ENCODE measurements at places on chromosomes 4 and X.

- no peak for DNase-seq
These were observed 94.6 kb upstream of the GALNT7 start for GRCh38 chr4:173073939-173074500.

GRCh38 chr4:108902769-108903168, 139.9 kb upstream of the ETNPPL start:
- DNase-seq: no peak

- no peak for DNase-seq
These were observed 1.9 kb downstream of the DCAF12L2 start for GRCh38 chrX:126164226-126164625.

DNA sequence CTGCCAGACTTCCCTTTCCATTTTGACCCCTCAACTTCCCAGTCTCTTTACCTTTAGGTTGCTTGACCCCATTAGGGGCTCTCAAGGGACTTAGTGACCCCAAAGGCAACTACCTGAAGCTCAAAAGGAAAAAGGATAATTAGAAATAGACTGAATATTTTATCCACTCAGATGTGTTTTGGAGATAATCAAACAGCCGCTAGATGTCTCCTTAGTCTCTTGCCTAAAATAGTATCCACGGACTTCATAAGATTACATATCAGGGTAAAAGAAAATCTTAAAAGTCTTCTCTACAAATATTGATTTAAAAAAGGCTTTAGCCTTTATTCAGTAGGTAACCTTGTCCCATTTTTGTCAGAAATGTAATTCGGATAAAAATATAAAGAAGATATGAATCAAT, 21.0 kb upstream of the RHOXF2 start:
- DNase-seq: no peak

DNA sequence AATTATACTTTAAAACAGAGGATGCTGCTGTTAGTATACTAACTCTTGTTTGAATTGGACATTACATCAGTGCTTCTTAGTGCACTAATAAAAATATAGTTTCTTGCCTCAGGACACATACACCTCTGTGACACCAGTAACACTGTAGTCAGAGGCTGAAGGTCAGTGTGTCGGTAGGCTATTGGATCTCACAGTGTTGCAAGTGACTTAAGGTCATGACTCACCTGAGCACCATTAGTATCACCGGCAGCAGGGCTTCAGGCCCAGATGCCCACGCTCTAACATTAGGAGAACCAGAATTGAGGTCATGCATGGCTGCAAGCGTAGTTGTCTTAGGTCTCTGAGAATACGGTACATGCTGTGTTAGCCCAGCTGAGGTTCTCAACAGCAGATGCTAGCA, 15.2 kb downstream of the ETDC start:
- DNase-seq: no peak

DNA sequence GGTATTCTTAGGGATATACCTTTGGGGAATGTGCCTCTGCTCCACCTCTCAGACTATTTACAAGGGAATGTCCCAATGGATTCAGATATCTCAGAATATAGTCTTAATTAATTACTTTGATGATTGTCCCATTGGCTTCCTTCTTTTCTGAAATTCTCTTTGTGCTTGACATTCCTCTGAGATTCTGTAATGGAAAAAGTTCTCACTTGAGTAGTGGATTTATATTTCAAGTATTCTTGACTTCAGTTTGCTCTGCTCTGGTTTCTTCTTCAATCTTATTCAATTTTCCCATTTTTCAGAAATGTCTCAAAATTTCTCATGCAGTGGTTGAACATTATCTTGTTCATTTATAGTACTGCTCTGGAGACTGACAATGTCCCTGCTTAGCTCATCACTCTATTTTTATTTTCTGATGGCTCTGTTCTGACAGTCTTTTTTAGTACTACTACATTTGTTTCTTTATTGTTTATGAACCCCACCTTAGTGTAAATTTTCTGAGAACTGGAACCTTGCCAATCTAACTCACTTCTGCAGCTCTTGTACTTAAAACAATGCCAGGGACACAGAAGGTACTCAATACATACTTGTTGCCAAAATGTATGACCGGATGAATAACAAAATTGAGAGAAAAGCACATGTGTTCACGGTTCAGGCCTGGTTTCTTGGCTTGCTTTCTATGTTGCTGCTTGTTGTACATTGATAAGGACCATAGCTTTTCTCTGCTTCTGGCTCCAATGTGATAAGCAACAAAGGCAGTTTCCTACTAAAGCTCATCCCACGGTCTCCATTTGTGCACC, 471.7 kb downstream of the GASK1B start:
- no peak for DNase-seq

DNA sequence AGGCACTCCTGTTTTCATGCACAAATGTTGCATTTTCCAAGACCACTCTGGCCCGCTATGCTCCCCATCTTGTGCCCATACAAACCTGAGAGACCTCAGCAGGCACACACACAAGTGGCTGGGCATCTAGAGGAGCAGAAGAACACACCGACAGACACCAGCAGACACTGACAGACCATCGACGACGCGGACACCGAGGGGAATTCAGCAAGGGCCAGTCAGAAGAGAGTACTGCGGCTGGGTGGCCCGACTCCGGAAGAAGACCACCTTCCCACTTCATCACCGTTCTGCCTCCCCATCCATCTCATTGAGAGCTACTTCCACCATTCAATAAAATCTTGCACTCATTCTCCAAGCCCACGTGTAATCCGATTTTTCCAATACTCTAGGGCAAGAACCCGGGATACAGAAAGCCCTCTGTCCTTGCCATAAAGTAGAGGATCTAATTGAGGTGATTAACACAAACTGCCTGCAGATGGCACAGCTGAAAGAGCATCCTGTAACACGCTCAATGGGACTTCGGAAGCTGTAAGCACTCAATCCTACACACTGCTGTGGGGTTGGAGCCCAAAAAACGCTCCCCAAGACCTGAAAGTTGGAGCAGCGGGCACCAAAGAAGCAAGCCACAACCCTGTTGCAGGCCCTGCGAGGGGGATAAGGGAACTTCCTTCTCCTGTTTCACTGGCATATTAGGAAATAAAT, 780.9 kb downstream of the ARAP2 start:
- DNase-seq: no peak

DNA sequence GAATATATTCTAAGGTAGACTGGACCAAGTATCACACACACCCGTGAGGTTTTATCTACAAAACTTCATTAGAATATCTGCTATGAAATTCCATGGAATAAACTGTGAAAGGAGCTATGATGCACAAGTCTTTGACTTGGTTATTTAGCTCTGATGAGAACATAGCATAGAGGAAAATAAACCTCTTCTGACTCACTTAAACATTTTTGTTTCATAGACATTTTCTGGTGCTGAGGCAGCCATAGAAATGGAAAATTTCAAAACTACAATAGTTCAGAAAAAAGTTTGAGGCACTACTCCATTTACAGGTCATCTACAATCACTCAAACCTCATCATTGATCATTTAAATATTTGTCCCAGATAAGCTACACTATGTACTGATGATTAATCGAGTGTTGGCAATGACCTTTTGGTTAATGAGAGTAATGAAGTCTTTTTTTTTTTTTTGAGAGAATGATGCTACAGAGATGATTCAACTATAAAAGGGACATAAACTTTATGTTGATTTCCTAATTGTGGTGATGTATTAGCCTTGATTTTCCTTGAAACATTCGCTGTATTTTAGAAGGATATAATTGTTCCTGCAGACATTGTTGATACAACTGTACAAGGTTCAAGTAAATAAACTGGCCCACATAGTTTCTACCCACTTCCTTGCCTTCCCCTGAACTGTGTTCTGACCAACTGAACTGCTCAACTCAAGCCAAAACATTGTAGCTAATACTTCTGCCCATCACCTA, 77.5 kb downstream of the AREG start:
- no peak for DNase-seq

- DNase-seq: no peak
These were observed 417.4 kb upstream of the FAT1 start for GRCh38 chr4:187141101-187141500.

- DNase-seq: no peak
These were observed 34.2 kb upstream of the CSN1S1 start for GRCh38 chr4:69896530-69897116.

GRCh38 chrX:131763674-131764073, 219.8 kb downstream of the OR13H1 start:
- peak; percentile 67 for DNase-seq

- DNase-seq: no peak
These were observed 99.5 kb upstream of the SLC4A4 start for GRCh38 chr4:71239365-71239764.

GRCh38 chr4:99633772-99634171, 23.9 kb downstream of the C4orf54 start:
- DNase-seq: no peak

DNA sequence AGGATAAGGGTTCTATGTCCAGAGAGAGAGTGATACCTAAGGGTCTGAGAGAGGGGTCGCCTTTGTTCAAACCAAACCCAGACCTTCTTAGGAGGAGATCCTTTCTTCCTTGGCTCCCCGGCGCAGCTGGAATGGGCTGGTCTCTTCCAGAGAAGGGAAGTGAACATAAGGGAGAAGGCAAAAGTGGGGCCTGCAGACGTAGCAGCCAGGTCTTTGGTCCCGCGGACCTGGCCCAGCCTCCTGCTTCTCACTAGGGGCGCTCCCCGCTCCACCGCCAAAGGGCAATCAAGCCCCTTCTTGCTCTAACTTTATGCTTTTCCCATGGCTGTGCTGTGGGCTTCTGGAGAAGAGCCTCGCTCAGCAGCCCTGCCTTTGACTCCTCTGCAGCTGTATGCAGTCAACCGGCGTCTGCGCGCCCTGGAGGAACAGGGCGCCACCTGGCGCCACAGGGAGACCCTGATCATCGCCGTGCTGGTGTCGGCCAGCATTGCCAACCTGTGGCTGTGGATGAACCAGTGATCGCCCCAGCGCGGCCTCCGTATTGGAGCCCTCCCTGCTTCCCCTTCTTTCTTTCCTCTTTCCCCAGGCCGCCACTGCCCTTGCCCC, 6.5 kb downstream of the FATE1 start:
- no peak for DNase-seq

GRCh38 chr4:6614701-6615230, 25.7 kb upstream of the MRFAP1 start:
- DNase-seq: no peak

DNA sequence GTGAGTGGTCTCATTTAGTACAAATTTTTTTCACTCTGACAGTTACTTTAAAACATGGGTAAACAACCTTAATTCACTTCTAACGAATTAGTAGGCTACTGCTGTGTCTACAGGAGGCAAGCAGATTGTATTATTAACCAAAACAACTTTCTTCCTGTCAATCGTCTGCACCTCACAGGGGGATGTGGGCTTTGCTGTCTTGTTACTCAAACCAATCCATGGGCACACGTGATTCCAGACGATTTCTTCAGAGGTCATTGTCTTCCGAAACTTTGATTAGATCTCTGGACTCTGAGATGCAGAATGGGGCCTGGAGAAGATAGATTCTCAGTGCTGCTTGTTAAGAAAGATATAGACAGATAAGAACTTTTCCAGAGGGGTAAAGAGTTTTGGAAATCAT, 327.8 kb downstream of the DHX15 start:
- DNase-seq: no peak

Data from omental fat pad (tissue), 4 donors.